ENCODE measurements at places on chromosomes 3 and 15.
A peak's percentile ranks its signal among the peaks of the same experiment; 100 is the strongest.

DNA sequence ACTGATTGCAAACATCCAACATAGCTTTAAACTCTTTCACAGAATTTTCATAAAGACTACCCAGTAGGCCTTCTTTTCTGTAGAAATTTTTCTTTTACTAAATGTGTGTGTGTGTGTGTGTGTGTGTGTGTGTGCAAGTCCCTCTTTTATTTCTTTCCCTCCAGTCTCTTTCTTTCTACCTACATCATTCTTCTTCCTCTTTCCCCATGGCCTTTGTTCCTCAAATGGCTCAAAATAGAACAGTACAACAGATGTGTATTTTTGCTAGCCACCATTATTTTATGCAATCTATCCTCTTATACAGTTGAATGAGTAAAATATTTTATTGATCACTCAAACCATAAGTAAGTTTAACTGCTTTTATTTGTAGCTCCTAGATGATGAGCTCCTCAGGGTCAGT lies 76.4 kb downstream of the USF3 start:
- DNase-seq, result no peak

DNA sequence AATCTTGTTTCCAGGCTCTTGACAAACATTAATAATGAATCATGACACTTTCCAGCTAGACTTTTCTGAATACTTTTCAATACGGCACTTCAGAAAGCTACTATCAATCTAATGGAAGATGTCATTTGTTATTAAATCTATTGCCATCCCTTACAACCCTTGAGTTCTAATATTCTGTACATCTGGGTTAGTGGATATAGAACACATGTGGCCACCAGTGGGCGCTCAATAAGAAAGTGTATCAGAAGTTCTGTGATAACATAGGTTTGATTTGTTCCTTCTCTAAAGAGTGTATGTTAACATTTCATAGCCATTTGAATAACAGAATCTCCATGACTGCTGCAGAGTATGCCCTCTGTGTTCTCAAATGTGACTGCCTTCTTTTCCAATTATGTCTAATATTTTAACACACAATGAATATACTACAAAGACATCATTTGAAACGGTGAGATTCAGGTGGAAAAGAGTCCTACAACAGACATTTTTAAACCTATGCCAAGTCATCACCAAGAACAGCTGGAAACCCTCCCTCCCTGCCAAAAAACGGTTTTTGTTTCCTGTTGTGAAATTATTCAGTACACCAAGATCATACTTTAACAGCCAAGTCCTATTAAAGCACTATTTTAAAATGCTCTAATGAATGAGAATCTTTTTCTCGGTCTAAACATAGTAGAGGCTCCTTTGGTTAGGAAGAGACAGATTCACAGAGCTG lies 22.2 kb downstream of the ALDH1A2 start:
- peak; percentile 64 for DNase-seq

DNA sequence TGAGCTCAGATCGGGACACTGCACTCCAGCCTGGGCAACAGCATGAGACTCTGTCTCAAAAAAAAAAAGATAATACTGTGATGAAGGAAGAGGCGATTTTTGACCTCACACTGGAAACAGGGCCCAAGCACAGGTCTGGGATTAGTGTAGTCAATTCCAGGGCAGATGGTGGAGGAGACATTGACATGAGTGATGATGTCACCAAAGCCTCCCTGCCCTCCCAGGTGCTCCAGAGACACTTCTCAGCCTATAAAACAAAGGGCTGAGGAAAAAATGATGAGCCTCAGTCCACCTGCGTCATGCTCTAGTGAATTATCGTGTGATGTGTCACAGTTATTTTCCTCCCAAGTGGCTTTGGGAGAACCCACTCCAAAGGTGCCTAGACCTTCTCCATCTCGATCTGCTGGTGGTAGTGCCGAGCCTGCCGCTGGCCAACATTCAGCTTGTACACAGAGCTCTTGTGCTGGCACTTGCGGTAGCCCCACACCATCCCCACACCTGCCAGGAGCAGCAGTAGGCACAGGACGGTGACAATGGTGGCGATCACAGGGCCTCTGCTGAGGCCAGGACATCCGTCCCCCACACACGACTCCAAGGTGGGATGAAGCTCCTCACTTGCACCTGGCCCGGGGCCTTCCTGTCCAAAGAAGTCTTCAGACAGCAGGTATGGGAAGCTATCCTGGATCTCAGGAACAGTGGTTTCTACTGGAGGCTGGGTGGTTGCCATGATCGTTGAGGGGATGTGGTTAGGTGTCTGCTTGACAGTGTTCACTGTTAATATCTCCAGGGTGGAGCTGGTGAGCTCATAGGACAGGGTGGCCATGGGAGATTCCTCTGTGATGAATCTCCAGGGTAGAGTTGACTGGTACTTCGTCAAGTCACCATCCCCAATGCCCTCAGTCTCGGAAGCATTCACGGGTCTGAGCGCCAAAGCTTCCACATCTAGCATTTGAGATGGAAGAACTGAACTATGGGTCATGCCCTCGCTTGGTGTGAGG lies 38.8 kb downstream of the CRTAP start:
- DNase-seq, result peak; percentile 87

- DNase-seq, result no peak
Measured at GRCh38 chr15:99403597-99403996, 152.3 kb downstream of the LRRC28 start.

DNA sequence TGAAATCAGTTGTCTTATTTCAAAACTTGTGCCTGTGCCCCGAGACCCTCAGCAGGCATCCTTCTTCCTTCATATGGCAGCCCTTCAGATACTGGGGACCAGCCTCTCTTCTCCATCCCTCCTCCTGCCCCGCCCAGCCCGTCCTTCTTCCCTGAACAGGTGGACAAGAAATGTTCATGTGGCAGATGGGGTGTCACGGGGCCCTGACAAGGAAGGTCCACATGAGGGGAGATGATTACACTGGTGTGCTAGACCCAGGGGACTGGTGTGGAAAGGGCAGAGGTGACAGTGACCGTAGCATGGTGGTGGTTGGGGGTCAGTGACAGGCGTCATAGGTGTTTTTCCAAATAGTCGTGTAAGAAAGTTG lies 150.9 kb downstream of the CHDH start:
- no peak for DNase-seq

GRCh38 chr15:40054605-40054854 lies 15.5 kb upstream of the SRP14 start:
- peak; percentile 70 for DNase-seq

DNA sequence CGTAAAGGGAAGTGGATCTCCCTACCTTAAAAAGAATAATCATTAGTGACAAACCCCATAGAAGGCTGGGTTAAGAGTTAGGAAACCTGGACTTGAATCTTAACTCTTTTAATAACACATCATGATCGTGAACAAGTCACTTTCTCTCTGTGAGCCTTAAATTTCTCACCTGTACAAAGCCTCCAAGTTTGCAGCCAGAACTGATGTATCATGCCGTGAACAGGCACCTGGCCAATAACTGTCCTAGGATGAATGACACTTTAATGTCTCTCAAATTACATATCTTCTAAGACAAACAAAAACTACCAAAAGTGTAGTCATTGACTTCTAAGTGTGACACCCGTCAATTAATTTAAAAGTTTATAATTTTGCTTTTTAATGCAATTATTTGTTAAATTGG lies 3.9 kb downstream of the UPK1B start:
- no peak for DNase-seq

DNA sequence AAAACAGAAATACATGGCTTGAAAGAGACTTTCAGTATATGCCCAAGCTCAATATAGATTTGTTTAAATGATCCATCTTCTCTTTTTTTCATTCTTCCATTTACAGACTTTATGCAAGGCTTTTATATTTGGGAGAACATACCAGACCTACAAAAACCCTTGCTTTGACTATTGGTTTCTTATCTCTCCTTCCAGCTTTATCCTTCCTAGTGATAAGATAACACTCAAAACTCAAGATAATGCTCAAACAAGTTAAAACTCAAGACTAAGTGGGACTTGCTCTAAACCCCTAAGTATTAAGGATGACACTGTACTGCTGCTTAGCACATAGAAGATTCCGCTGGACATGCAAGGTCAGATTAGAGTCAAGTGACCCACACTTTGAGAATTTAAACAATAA lies 8.0 kb downstream of the TUSC7 start:
- no peak for DNase-seq

GRCh38 chr15:36912311-36912712 lies 188.0 kb downstream of the MEIS2 start:
- no peak for DNase-seq

DNA sequence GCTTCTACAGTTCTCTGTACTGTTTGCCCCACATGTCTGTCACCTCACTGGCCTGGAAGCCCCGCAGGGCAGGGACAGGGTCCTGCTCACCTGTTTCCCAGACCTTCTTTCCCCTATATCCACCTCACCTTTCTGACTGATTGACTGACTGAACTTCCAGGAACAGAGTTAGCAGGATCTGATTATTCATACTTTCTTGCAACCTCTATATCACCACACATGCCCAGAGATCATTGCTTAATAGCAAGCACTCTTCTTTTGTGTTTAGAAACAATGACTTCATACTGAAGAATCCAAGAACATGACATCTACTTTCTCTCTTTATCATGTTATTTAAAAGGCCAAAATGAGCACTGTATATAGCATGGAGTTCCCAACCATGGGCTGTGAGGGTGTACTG lies 18.0 kb upstream of the CLEC3B start:
- no peak for DNase-seq

DNA sequence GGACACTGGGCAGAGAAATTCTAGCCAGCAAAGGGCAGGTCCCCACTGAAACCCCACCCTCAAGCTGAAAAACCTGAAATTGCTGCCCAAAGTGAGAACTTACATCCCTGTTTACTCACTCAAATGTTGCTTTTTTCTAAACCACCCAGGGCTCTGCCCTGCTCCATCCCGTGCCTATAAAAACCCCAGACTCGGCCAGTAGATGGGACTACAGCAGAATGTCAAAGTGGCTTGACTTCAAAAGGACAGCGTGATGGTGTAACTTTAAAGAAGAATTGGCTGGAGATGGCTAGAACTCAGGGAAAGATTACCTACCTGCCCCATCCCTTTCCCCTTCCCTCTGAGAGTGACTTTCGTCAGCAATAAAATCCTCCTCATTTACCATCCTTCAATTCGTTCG lies 246.9 kb downstream of the PYDC2 start:
- DNase-seq, result no peak
